Fibroblast of skin of scalp (primary cell): ENCODE measurements at places on chromosomes 6 and 20.

GRCh38 chr6:56842686-56843475 is 112.0 kb upstream of the BEND6 start:
- DNase-seq, result peak; percentile 57

DNA sequence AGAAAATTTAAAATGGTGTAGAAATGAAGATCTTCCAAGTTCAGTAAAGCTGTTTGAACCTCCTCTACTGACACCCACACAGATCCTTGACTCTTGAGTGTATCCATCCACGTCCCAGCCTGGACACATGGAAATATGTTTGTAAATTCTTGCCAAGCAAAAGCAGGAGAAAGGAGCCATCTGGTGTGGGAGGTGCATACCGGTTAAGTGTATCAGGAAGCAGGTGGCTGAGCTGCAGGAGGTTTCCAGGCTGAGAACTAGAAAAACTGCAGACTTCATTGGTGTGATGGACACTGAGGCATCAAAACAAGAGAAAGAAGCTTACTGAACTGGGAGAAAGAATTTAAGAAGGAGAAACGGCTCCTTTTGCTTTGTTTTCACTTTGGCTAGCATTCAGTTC is 229.9 kb upstream of the GRIK2 start:
- no peak for DNase-seq

DNA sequence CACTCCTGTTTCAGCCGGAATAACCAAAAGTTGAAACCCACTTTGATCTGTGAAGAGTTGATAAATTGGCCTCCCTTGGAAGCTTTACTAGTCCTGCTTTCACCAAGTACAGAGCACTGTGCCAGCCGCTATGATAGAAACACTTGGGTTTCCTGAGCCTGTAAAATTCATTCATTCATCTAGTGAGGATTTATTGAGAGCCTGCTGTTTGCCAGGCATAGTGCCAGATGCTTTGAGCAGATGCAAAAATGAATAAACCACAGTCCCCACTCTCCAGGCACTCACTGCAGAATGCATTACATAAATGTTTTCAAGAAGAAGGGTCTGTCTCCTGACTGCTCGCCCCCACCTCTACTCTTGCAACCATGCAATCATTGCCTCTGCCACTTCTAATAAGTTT is 25.3 kb upstream of the TMEM217 start:
- DNase-seq, result peak; percentile 16

DNA sequence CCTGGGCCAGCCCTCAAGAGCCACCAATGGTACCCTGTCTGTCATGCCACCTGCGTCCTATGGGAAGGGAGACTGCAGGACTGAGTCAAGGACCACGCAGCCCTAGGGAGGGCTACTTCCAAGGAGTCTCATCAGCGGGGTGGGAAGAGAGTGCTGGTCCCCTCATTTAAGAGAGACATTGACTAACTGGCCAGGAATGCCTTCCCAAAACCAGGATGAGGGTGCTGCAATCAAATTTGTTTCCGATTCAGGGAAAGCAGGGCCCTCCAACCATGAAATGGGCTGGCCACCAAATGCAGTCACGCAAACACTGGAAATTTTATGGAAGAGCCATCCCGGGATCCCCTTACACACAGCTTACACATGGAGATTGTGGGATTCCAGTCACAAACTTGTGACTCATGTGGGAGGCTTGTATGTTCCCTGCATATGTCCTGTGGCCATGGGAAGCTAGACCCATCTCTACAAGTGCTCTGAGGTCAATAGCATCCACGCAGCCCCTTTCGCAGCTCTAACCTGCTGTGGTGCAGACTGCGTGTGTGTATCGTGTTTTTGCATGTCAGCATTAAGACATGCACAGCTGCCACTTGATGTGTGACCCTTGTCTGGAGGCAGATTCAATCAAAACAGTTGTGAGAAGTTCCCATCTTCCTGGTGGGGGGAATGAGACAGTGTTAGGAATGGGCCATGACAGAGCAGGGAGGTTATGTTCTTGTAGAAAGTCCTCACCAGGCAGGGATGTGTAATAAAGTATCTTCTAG is 53.0 kb upstream of the CST7 start:
- DNase-seq, result no peak

DNA sequence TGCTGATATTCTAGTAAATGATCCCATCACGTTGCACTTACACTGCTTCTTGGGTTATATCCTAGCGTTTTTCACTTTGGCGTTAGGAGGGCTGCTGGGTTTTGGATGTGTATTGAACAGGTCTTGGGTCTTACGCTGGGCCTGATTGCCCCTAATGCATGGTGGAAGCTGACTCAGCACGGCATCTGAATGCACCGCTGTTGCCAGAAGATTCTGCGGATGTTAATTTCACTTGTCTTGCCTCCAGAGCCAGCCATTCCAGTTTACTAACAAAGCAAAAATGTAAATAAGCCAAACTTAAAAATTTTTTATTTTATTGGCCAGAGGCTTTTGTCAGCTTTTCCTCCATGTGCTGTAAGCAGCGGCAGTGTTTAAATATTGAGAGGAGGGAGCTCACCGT is 233.5 kb downstream of the TMEM242 start:
- DNase-seq, result no peak

GRCh38 chr6:46795816-46796215 is 2.6 kb downstream of the MEP1A start:
- DNase-seq, result no peak

DNA sequence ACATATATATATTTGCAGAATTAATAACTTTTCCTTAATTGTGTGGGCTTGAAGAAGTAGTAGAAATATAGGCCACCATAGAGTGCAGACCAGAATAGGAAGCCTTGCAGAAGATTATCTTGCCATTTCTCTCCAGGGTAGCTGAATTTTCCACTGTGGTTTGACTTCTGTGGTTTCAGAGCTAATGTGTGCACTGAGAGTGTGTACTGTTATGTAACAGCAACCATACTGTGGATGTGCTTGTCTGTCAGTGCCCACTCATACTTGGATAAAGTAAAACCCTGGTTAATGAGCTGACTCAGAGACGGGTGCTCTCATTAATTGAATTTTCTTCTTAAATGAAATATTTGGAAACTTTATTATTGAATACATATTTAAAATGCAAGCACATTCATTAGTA is 57.2 kb downstream of the CEP43 start:
- DNase-seq, result no peak

DNA sequence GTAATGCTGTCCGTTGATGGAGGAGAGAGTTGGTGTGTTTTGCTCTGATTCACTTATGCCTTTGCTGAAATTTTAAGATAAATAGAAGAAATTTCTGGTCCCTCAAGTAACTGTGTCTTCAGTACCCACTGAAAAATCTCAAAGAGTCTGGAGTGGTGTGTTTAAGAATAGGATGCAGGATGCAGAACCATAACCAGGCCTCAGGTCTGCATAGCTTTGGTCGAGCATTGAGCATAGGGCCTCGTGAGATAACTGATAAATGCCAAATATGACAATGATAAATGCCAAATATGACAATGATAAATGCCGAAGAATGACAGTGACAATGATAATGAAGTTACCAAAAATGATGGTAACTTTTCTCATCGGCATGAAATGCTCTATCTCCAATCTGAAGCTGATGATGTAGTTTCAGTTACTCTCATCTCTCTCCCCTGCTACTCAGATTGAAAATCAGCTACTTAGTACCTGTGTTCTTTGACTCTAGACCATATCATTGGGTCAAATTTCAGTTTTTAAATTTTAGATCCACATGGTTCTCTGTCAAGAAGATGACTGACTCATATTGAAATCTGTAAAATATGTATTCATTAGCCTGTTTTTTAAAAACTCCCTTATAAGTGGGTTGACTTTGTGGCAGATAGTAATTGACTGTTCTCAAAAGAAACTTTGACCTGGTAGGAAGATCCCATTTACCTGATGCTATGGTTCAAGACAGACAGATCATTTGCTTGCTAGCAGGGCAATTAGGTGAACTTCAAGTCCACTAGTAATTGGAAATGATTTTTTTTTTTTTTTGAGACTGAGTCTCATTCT is 96.6 kb downstream of the SLC16A10 start:
- no peak for DNase-seq

DNA sequence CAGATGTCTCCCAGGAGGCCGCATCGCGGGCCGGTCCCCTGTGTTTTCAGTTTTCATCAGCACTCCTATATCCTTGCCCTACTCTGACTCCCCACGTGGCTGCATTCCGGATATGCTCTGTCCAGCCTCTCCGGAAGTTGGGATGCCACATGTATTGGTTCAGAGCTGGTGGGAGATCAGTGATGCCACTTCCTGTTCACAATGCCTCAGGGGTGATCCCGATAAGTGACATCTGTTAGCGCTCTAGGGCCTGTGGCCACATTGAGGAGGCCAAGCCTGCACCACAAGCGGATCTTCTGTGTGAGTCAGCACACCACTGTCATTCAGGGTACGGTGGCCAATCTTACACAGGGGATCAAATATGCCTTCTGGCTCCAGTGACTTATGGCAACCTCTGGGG is 57.8 kb downstream of the PPP1R3G start:
- no peak for DNase-seq

- DNase-seq, result peak; percentile 92
These were observed 2.6 kb downstream of the MGME1 start for GRCh38 chr20:17971300-17972013.

DNA sequence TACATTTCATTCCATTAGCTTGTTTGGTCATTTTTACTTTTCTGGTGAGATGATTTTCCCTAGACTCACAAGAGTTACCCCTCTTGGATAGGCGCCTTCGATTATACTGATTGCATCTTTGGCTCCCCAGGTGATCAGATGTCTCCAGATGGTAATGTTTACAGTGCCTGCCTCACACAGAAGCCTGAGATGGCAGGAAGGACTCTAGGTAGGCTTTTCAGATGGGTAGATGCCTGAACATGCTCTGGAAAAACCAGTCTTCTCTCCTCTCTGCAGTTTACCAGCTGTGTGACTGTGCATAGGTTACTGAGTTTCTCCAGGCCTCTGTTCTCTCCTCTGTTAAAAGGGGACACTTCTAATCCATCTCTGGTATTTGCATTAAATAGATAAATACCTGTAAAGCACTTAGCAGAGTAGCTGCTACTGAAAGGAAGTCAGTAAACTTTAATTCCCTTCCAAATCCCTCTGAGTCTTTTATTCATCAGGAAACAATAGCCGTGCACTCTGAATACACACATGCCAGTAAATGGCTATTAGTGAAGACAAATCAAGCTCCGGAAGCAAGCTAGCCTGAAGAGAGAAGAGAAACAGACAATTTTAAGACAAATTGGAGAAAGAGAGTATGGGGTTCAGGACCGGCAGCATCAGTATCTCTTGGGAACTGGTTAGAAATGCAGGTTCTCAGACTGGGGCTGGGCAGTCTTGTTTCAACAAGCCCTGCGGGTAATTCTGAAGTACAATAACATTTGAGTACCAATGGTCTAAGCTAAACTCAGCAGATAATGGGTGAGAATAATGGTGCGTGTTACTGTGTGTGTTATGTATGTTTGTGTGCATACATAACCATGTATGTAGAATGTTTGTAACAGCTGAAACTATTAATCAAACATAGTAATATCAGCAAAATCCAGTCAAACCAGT is 139.4 kb downstream of the UST start:
- no peak for DNase-seq

DNA sequence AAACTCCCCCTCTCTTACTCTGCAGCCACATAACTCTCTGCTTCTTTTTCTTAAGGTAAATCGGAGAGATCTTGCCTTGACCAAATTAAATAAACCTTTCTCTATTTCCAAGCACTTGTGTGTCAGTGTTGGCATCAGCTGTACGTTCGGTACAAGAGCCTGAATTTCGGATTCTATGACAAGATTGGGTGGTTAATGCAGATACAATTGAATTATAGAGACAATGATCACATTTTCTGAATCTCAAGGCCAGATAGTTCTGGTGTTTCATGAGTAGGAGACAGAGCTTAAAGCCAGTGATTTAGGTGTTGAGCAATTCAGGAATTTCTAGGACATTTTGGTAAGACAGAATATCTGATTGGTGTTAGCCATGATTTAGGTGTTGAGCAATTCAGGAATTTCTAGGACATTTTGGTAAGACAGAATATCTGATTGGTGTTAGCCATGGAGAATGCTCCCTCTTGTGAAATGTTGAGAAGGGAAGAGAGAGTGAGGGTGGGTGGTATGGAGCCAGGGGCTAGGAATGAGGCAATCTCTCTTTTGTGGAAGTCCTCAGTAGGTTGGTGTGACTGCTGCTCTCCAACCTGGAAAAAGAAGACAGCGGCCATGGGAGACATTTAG is 5.1 kb downstream of the SPINT3 start:
- DNase-seq, result no peak

- no peak for DNase-seq
These were observed 91.0 kb upstream of the MCHR2 start for GRCh38 chr6:100084991-100085364.

- DNase-seq, result no peak
These were observed 29.0 kb upstream of the VSTM2L start for GRCh38 chr20:37873884-37874283.

- no peak for DNase-seq
These were observed 17.5 kb downstream of the PXDC1 start for GRCh38 chr6:3734023-3734422.

DNA sequence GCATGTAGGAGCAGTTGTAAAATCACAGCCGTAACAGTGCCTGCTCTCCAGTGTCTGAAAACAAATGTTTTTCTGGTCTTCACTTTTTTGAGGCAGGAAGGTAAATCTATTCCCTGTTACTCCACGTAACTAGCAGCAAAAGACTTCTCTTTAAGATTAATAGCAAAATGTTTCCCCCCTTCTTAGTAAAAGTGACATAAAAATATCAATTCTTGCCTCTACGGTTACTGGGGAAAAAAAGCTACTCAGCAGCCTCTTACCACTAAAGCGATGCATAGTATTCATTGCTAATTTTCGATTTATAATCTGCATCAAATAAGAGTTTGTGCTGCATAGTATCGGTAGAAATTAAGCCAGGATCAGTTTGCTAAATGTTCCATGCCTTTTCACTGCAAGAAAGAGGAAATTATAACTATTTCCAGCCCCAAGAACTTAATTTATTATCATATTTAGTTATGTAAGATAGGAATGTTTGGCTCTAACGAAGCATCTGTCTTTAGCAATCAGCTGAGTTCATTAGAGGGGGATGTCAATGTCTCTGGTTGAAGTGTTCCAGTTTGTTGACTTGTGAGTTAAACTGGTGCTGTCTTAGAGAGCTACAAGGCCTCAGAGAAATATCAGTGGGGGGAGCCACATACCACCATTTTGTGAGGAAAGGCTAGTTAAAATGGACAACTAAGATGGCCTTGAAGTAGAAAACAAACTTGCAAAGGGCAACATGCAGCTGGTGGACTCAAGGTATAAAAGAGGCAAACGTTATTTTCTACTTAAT is 617 bp upstream of the TSPYL1 start:
- no peak for DNase-seq

GRCh38 chr20:38321959-38322598 is 18.1 kb downstream of the BPI start:
- DNase-seq, result peak; percentile 71

DNA sequence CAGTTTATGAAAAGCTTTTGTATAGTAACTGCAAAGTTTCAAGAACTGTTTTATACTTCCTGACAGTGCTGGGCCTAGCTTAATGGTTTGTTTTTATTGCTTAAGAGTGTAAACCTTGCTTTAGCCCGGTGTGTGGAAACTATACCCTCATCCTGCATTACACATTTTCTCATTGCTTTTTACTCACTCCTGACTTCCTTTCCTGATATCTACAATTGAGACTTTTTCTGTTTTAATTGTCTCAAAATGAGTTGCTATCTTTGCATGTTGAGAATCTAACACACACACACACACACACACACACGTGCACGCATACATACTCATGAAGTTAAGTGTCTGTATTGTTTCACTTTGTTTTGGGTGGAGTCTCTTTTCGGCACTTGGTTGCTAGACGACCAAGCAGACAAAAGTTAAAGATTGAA is 16.7 kb downstream of the BMP2 start:
- DNase-seq, result no peak
